ENCODE measurements at places on chromosomes 2 and 18.

DNA sequence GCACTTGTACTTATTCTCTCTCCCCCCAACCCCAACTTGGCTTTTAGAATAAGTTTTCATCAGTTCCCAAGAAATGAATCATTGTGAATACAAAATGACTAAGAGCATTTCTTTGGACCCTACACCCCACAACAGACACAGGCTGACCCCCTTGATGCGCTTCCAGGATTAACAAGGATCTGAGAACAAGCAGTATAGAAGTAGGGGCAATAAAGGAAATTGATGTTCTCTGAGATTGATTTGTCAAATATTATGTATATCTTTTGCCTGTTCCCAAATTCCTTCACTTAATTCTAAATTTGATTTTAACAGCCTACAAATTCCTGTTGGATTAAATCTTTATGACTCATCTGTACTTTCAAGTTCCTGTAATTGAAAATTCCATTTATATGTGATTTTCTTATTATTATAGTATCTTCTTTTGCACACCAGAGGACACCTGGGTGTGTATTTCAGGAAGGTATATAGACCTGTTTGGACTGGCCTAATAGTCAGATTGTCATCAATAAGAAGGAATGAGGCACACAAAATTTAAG is 10.2 kb upstream of the PTPN4 start:
- DNase-seq: peak; percentile 68

DNA sequence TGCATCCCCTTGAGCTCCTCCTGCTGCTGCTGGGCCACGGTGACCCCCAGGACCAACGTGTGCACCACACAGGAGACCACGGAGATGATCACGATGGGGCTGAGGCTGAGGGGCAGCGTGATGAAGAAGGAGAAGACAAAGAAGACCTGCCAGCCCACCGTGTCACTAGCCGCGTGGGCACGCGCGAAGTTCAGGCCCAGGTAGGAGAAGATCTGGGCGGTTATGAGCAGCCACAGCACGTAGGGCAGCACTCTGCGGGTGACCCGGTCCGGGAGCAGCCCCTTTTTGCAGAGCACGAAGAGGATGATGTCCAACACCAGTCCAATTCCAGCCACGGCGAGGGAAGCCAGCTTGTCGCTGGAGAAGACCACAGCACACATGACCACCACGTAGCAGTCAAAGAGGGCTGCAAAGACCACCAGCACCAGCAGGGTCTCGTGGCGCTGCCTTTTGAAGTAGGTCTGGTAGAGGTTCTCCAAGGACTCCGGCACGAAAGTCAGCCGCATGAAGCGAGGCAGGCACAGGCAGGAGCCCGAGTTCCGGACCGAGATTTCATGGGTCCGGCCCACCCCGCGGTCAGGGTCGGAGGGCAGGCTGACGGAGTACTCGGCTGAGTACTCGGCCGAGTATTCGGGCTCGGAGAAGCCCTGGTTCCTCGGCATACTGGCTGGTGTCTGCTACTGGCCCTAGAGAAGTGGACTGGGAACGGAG is 1.6 kb downstream of the ADCY3 start:
- no peak for DNase-seq

DNA sequence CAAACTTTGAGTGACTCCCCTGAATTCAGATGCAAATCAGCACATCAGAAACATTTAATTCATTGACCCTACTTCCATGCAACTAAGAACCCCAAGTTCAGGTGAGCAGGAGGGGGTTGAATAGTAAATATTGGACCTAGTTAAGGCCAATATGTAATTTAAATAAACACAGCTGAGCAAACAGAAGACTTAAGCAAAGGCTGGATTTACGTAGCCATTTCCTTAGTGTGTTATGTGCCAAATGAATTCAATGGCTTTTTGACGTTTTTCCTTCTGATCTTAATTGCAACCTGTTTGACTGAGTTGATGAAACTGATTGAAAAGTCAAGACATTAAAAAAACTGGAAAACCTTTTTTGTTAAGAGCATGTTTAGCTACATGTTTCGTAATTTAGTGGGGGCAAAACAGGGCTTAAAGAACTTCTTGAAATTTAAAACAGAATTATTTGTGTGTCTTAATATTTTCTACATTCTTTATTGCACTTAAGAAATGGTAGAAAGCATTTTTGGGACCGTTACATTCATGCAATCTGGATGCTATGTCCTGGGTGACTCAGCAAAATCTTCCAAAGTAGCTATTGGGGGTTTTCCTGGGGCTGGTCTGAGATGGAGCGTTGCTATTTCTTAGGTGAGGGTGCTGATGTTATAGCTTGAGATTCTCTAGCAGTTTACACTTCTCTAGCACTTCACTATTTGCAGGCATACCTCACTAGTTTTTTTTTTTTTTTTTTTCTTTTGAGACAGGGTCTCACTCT is 25.5 kb upstream of the KCNE4 start:
- no peak for DNase-seq

DNA sequence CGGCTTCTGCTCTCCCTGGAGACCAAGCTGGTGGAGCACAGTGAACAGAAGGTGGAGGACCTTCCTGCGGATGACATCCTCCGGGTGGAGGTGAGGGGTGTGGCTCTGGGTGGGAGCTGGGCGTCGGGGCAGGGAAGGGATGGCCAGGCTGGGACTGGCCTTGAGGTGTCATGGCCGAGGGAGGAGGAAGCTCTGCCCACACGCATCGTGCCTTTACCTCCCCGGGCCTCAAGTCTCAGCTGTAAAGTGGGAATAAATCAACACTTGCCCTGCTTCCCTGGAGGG is 98.2 kb downstream of the DYSF start:
- no peak for DNase-seq

- DNase-seq: no peak
Observed at GRCh38 chr2:37616677-37617005, 54.8 kb downstream of the CDC42EP3 start.
